ENCODE measurements at places on chromosomes 1 and 21.

DNA sequence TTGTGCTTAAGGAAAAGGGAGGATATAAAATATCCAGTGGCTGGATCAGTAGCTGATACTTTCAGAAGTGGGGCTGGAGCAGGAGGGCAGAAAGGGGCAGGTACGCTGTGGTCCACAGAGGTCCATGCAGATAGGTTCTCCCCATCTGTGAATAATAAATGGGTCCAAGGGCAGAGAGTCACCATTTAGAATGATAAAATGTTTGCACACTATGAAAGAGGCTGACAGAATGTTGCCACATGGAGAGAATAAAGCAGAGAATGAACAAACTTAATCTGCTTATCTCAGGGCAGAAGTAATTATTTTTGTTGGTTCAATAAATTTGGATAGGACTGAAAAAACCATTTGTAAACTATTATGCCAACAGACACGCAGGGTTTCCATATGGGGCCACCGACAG, 16.6 kb upstream of the ADAM30 start:
- DNase-seq = no peak

GRCh38 chr1:56824271-56824670, 5.1 kb upstream of the FYB2 start:
- no peak for DNase-seq

- DNase-seq = no peak
These were observed 53.0 kb upstream of the DUSP10 start for GRCh38 chr1:221794935-221795334.

GRCh38 chr21:40754466-40754865, 92.5 kb downstream of the DSCAM start:
- no peak for DNase-seq

GRCh38 chr1:203117611-203118575, 9.6 kb upstream of the ADORA1 start:
- peak; percentile 56 for DNase-seq

DNA sequence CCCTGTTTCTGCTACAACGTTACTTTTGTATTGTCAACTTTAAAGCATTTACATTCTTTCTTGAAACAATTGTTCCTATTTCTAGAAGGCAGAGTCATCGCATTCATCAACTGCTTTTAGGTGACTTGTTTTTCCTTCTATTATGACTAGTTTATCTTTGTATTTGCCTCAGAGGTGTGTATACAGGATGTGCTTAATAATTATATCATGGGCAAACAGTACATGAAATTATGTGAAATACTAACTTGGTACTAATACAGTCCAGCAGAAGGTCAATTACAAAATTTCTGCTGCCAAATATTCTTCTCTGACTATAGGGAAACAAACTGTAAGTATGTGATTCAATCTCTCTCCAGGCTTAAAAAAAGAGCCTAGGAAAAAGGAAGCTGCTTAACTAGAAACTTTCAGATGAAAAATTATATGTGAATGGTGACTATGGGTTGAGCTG, 101.6 kb downstream of the C4BPA start:
- DNase-seq = peak; percentile 30

DNA sequence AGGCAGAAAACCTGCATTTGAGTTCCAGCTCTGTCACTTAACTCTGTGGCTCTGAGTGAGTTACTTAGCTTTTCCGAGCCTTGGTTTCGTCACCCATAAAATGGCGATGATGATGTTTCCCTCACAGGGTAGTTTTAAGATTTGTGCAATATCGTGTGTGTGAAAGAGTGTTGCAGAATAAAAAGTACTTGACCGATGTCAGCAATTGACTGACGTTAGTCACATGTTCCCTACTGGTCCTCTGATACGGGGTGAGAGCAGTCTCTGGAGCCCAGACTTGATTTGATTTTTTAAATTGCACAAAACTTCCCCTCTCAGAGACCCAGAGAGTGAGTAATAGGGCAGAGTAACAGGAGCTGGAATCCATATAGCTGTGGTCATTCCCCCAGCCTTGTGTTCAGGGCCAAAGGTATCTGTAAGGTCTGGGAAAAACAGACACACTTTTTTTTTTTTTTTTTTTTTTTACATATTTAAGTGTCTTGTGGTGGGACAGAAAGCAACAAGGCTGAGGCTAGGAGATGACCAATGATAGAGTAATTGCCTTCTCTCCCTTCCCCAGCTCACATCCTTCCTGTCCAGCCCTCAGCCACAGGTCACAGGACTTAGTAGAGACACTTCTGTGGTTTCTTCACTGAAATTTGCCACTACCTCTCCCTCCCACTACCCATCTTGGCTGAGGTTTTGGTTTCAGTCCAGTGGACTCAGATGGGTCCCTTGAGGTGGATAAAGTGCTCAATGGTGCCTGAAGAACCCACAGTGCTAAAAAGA, 2.0 kb downstream of the FCER1G start:
- no peak for DNase-seq

- no peak for DNase-seq
These were observed 12.4 kb downstream of the ALX3 start for GRCh38 chr1:110057963-110058518.

Measured in RKO (cell line).